Common myeloid progenitor, CD34-positive (primary cell): ENCODE measurements at places on chromosomes 7 and 10.

DNA sequence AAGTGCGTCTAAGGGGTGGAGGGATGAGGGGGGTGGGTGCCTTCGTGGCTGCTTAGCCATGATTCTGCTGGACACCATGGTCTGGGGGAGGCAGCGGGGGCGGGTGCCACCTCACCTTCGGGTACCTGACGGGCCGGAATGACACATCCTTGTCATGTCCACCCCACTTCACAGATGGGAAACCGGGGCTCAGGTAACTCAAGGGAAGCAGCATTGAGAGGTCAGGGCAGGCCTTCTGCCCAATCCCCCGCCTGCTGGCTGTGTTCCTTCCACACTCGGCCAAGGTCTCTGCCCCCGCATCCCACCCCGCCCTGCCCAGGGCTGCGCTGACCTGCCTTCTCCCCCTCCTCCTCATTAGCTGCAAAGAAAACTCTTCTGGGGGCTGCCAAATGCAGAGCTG is 598.0 kb downstream of the PTPRN2 start:
- DNase-seq: no peak

DNA sequence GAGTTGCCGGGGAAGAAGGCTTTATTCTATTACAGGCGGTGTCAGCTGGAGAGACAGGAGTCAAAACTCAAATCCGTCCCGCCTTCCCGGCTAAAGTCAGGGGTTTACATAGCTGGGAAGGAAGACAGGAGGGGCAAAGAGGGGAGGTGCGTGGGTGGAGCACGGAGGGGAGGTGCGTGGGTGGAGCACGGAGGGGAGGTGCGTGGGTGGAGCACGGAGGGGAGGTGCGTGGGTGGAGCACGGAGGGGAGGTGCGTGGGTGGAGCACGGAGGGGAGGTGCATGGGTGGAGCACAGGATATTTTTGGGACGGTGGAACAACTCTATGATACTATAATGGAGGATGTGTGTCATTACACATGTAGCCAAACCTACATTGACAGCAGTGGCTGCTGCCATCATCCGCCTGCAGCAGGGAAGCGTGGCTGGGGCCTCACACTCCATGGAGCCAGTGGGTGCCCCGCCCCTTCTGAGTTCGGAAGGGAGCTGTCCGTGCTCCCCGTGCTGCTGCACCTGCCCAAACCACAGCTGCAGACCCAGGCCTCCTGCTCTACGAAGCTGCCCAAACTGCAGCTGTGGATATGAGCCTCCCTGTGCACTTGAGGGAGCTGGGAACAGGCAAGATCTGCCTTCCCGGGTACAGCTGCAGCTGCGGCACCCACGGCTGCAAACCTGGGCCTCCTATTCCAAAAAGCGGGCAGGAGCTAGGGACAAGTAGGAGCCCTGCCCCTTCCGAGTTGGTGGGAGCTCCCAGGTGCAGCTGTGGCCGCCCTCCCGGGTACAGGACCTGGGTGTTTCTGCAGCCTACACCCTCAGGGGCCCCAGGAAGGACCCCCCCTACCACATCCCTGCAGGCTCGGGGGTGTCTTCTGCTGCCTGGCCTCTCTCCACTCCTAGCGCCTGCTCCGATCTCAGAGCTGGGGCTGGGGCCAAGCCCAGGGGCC is 119.4 kb downstream of the DYNC2I1 start:
- DNase-seq: no peak

DNA sequence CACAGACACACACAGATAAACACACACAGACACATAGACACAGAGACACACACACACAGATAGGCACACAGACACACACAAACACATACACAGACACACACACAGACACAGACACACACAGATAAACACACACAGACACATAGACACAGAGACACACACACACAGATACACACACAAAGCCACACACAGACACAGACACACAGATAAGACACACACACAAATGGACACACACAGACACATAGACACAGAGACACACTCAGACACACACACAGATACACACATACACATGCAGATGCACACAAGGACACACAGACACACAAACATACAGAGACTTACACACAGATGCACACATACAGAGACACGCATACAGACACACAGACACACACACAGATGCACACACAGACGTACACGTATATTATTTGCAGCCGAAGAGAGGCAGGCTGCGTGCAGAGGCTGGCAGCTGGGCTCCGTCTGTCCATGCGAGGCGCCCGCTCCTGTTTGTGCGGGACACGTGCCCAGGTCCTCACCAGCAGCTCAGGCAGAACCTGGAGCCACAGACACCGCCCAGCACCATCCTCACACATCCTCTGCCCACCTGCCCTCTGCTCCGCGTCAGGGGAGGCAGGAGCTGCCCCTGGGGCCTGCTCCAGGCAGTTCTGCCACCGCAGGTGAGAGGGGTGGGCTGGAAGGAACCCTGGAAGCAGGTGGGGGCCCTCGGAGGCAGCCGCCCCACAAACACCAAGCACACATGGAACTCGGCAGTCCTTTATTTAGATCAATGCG is 1.2 kb downstream of the CALML5 start:
- no peak for DNase-seq

GRCh38 chr7:69599286-69599954 is 1.1 kb downstream of the AUTS2 start:
- peak; percentile 38 for DNase-seq

DNA sequence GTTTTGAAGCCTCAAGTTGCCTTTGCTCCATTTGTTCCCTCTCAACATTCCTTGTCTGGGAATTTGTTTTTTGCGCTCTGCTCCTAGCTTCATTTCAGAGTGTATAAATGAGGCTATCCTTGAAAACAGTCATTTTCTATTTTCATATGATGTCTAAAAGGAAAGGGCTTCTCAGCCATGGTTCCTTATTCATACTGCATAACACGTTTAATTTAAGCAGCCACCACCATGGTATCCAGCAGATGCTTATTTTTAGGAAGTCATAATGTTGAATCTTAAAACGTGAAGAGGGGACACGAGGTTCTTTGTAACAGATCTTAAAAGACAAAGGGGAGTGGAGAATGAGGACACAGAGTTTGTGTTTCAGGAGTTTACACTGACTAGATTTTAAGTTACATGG is 14.5 kb downstream of the POU6F2 start:
- no peak for DNase-seq

DNA sequence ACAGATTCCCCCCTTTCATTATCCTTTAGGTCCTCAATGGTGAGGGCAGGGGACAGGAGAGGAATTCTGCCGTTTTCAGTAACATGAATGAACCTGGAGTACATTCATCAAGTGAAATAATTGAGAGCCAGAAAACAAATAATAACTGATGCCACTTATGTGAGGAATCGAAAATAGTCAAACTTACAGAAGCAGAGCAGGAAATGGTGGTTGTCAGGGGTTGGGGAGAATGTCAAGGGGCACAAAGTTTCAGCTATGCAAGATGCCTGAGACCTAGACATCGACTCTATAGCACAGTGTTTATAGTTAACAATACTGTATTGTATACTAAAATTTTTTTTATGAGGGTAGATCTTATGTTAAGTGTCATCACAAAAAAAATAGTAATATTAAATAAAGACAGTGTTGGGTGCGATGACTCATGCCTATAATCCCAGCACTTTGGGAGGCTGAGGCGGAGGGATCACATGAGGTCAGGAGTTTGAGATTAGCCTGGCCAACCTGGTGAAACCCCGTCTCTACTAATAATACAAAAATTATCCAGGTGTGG is 1219.8 kb downstream of the GATA3 start:
- DNase-seq: no peak

- peak; percentile 84 for DNase-seq
Observed at GRCh38 chr10:21732067-21732772, 198.2 kb downstream of the MLLT10 start.

GRCh38 chr10:131172433-131172832 is 139.1 kb downstream of the TCERG1L start:
- no peak for DNase-seq

GRCh38 chr10:130232166-130233034 is 96.2 kb downstream of the GLRX3 start:
- DNase-seq: no peak

- no peak for DNase-seq
Observed at GRCh38 chr7:20738518-20739481, 47.9 kb downstream of the SP8 start.
